Activated T-helper 2 cell treated with anti-CD3 and anti-CD28 coated beads, Interferon-gamma antibody, Interleukin-2, Interleukin-4, amounts not matched to agents 10 μg/mL and 5 μg/mL and 100 μg/mL, durations not matched to agents 14 hours and 24 hours and 36 hours (primary cell): ENCODE measurements at places on chromosomes 2 and 18.
A peak's percentile ranks its signal among the peaks of the same experiment; 100 is the strongest.

- no peak overlapping the region for H3K4me3 ChIP-seq
- no peaks in the 10 kb centered on the region for H3K36me3 ChIP-seq
- H3K27me3 ChIP-seq: peaks cover 11% of the 10 kb centered on the region
- H3K4me1 ChIP-seq: peaks cover 27% of the 10 kb centered on the region
- DNase-seq: no peak
- H3K27ac ChIP-seq: peak overlapping the region; percentile 31
Measured at GRCh38 chr2:145744541-145745386, 1224.8 kb upstream of the ZEB2 start.

DNA sequence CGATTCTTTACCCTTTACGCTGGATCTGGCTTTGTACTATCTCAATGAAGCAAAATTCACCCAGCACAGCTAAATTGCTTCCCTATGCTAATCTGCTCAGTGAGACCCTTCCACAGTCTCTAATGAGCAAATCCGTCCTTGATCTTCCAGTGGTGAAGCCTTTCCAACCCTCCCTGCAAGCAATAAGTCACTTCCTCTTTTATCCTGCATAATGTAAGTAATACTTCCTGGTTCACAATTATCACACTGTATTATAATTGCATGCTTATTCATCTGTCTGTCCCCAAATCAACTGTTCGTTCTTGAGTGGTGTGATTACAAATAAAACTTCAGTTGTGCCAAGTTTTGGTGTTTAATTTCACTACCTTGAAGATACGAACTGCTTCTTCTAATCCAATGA lies 404.0 kb downstream of the ADCYAP1 start:
- no peaks in the 10 kb centered on the region for H3K4me1 ChIP-seq
- no peaks in the 10 kb centered on the region for H3K27me3 ChIP-seq
- no peak overlapping the region for H3K27ac ChIP-seq
- H3K4me3 ChIP-seq: no peak overlapping the region
- no peak for DNase-seq

GRCh38 chr2:220510668-220511067 lies 883.2 kb downstream of the SLC4A3 start:
- H3K27me3 ChIP-seq: no peaks in the 10 kb centered on the region
- H3K4me1 ChIP-seq: no peaks in the 10 kb centered on the region
- DNase-seq: no peak
- no peak overlapping the region for H3K27ac ChIP-seq
- H3K36me3 ChIP-seq: no peaks in the 10 kb centered on the region
- H3K4me3 ChIP-seq: no peak overlapping the region

- H3K4me1 ChIP-seq: no peaks in the 10 kb centered on the region
- H3K27me3 ChIP-seq: no peaks in the 10 kb centered on the region
- H3K4me3 ChIP-seq: no peak overlapping the region
- H3K36me3 ChIP-seq: no peaks in the 10 kb centered on the region
- H3K27ac ChIP-seq: no peak overlapping the region
- no peak for DNase-seq
Measured at GRCh38 chr2:220015576-220015975, 388.1 kb downstream of the SLC4A3 start.

DNA sequence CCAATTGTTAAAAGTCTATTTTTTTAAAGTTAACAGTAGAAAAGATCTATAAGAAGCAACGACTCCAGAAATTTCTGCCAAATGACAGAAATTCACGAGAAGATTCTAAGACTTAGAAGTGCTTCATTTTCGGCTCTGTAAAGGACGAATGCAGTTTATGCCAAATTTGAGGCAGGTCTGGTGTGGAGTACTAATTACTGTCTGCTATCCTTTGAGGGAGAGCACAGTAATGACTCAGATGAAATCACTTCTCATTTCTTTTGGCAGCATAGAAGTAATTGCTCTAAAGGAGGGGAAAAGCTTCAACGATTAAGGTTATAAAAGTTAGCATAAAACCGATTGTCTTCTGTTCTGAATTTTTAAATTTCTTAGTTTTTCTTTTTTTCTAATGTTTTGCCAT lies 11.4 kb downstream of the G6PC2 start:
- H3K36me3 ChIP-seq: peaks cover 12% of the 10 kb centered on the region
- DNase-seq: no peak
- H3K4me3 ChIP-seq: no peak overlapping the region
- peaks cover 16% of the 10 kb centered on the region for H3K4me1 ChIP-seq
- H3K27me3 ChIP-seq: peaks cover 51% of the 10 kb centered on the region

GRCh38 chr2:138949517-138949916 lies 169.3 kb upstream of the NXPH2 start:
- no peak for DNase-seq
- no peaks in the 10 kb centered on the region for H3K27me3 ChIP-seq
- no peak overlapping the region for H3K27ac ChIP-seq
- H3K36me3 ChIP-seq: no peaks in the 10 kb centered on the region

- H3K27ac ChIP-seq: no peak overlapping the region
- no peaks in the 10 kb centered on the region for H3K36me3 ChIP-seq
- H3K4me3 ChIP-seq: no peak overlapping the region
- H3K27me3 ChIP-seq: no peaks in the 10 kb centered on the region
Measured at GRCh38 chr2:60439219-60439974, 114.1 kb downstream of the BCL11A start.

GRCh38 chr18:58194028-58194427 lies 150.0 kb downstream of the NEDD4L start:
- peaks cover 4% of the 10 kb centered on the region for H3K4me1 ChIP-seq
- H3K4me3 ChIP-seq: no peak overlapping the region

- no peaks in the 10 kb centered on the region for H3K36me3 ChIP-seq
- no peak overlapping the region for H3K4me3 ChIP-seq
- H3K27ac ChIP-seq: no peak overlapping the region
- peaks cover 15% of the 10 kb centered on the region for H3K4me1 ChIP-seq
- no peaks in the 10 kb centered on the region for H3K27me3 ChIP-seq
Measured at GRCh38 chr2:159093497-159093896, 125.1 kb downstream of the TANC1 start.

- H3K4me3 ChIP-seq: peak overlapping the region; percentile 93
- H3K27me3 ChIP-seq: no peaks in the 10 kb centered on the region
- H3K4me1 ChIP-seq: peaks cover 35% of the 10 kb centered on the region
- no peak for DNase-seq
- H3K27ac ChIP-seq: peak overlapping the region; percentile 94
Measured at GRCh38 chr2:200861617-200862155, 2.8 kb downstream of the CLK1 start.

DNA sequence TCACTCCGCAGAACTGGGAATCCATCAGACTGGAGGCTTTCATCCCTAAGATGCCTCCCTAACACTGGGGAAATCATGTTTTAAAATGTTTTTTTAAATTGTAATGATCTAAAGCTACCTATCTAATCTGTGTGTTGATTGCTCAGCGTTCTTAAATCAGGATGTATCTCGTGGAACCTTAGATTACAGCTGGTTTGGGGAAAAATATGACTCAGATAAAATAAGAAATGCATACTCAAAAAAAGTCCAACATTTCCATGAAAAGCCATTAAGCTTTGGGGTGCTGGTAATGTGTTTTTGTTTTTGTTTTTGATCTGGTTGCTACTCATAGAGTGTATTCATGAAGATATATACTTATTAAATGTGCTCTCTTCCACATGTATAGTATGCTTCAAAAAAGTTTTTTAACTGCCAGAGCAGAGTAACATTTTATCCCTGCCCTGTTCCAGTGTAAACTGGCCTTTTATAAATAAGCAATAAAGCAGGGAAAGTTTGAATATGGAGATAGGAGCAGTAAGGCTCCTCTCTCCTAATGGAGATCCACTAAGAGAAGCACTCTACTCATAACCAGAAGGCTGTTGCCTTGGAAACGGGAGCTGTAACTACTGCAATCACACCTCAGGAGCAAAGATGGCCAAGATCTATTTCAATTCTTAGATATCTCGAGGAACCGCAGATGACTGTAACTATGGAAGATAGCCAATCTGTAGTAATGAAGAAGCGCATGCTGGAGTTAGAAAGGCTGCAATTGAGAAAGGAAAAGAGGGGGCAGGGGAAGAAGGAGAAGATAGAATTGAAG lies 41.6 kb downstream of the ANKRD44 start:
- no peaks in the 10 kb centered on the region for H3K27me3 ChIP-seq
- DNase-seq: no peak
- peak overlapping the region; percentile 34 for H3K4me3 ChIP-seq
- H3K27ac ChIP-seq: peak overlapping the region; percentile 81

GRCh38 chr2:196968516-196968915 lies 42.0 kb upstream of the PGAP1 start:
- peaks cover 26% of the 10 kb centered on the region for H3K4me1 ChIP-seq
- no peak overlapping the region for H3K4me3 ChIP-seq
- H3K27me3 ChIP-seq: no peaks in the 10 kb centered on the region
- no peak overlapping the region for H3K27ac ChIP-seq
- DNase-seq: no peak

DNA sequence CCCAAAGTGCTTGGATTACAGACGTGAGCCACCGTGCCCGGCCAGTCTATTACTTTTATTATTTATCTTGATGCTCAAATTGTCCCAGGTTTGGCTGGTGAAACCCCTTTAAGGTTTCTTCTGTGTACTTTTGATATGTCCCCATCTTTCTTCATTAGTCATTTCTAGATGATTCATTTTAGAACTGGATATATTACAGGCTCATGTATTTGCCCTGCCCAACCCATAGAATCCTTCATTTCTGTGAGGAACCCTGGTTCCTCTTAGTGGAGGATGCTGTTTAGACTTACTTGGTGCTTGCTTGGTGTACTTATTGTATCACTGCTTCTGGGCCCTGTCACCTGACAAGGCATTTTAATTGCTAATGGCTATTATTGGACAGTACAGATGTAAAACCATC lies 40.1 kb downstream of the KCMF1 start:
- H3K4me1 ChIP-seq: peaks cover 58% of the 10 kb centered on the region
- no peaks in the 10 kb centered on the region for H3K27me3 ChIP-seq
- H3K4me3 ChIP-seq: no peak overlapping the region
- peak overlapping the region; percentile 24 for H3K27ac ChIP-seq
- H3K36me3 ChIP-seq: peaks cover 46% of the 10 kb centered on the region
